ENCODE measurements at places on chromosomes 6 and 20.

DNA sequence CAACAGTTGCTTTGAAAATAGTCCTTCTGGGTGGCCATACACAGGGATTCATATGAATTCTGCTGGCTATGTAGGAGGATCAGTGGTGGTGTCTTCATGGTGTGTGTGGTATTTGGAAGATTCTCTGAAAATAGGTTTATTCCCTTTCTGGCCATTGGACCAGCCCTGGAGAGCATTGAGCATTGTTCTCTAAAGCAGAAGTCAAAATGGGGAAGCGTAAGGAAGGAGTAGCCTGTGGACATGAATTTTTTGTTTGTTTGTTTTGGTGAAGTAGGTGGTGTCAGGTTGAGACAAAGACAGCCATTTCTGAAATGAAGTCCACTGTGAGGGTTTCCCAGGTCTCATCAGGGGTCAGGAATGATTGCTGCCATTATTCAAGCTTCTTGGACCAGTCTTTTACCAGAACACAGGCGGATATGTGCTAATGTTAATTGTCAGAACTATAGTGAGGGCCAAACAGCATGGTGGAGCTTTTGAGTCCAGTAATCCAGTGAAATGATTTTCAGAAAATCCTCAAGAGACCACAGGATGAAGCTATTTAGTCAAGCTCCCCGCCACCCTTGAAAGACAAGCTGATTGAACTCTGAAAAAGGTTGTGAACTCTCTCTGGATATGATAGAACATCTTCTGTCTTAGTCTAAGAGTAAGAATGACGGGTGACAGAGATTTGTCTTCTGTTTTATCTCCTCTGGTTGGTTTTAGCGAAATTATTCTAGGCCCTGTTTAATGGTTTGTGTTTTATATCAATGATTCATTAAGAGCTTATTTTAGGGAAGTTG lies 60.0 kb downstream of the DNAH8 start:
- peak; percentile 39 for DNase-seq

DNA sequence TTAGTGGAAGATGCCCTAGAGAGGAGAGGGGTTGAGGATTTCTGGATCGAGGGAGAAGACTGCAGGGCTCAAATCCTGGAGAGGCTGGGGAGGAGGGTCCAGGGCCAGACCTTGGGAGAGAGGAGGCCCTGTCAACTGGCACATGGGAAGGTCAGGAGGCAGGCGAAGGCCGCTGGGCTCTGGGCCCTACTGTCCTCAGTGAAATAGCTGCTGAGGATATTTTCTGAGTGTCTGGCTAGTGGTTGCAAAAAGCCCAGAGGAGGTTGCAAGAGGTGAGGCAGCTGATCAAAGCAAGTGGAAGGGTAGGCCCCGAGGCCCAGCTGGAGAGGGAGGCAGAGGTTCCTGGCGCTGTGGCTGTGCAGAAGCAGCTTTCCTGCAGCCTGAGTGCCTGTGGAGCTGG lies 103.4 kb upstream of the MLN start:
- no peak for DNase-seq

DNA sequence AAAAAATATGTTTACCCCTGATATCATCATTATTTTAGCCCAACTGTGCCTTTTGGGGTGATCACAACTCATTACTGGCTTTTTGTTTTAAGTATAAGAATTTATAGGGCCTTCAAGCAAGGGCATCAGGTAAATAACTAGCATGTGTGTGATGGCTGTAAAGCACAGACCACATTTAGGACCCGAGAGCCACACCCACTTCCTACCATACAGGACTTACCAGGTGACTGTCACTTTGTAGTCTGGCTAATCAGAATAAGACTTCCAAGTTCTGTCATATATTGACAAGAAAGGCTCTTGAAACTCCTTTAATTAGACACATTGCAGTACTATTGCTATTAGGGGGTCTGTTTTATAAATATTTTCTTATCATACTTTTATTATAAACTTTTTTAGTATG lies 31.1 kb downstream of the TMEM242 start:
- DNase-seq: no peak

DNA sequence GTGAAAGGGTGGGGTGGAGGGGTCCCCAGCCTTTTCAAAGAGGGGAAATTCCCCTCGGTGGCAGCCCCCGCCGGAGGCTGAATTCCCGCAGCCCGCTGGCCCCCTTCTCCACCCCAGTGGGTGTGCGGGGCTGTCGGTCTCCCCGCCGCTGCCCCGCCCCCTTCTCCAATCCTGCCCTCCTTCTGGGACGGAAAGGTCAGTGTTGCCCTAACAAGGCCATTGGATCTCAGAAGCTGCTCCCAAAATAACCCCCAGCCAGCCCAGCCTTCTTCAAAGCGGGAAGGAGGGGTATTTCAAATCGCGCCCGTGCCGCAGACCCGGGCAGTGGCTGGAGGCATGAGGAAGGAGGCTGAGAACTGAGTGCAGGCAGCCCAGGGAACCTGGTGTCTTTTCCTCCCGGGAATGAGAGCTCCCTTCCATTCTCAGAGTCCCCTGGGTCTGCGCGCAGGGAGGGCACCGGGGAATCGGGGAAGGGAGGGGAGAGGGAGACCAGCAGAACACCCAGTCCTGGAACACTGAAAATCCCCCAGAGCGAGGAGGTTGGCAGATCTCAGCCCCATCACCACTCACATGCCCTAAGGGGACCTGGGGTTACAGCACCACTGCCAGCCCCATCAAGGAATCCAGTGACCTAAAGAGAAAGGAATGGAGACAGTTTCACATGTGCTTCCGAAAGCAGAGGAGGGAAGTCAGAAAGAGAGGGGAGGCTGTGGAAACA lies at the start of gene JPH2:
Gene JPH2 (minus strand): TSS at position 135 of the 718 bp plus-strand sequence. CDS start 483 bp downstream, outside the sequence.
- DNase-seq: no peak

- DNase-seq: no peak
Measured at GRCh38 chr6:39268171-39268570, 38.9 kb upstream of the KCNK5 start.

DNA sequence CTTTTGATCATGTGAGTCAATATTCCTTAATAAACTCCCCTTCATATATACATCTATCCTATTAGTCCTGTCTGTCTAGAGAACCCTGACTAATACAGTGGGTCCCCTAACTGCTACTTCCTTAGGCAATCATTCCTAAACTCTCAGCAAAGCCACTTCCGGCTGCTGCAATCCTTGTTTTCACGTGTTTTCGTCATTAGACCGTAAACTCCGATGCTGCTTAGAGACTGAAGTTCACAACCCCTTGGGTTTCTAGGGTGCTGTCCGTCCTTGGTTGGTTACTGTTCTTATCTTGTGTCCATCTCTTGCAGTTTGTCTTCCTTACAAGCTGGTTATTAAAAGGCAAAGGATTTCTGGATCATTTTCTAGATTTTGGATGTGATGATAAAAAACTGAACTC lies 106.4 kb downstream of the GMPR start:
- no peak for DNase-seq

DNA sequence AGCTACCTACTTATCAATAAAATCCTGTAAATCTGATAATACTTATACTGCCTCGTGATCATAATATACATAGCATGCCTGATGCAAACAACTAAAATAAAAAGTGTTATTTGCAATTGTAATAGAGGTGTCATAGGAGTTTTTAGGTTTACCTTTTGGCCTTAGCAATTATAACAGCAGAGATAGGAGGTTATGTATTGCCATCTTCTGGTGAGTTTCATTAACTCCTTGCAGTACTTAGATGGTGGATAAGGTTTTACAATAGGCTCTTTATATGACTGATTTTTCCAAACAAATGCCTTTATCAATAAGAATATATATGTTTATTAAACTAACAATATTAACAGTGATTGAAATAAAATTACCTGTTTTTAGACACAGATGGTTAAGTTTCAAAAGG lies 27.8 kb upstream of the MYCT1 start:
- DNase-seq: peak; percentile 1

- no peak for DNase-seq
Measured at GRCh38 chr6:149049230-149049629, 268.3 kb upstream of the TAB2 start.

- no peak for DNase-seq
Measured at GRCh38 chr6:136737871-136738691, 54.2 kb downstream of the MAP3K5 start.

GRCh38 chr20:57614490-57615444 lies 5.5 kb downstream of the ZBP1 start:
- no peak for DNase-seq

- no peak for DNase-seq
Measured at GRCh38 chr20:64137598-64138031, 26.6 kb upstream of the MYT1 start.

DNA sequence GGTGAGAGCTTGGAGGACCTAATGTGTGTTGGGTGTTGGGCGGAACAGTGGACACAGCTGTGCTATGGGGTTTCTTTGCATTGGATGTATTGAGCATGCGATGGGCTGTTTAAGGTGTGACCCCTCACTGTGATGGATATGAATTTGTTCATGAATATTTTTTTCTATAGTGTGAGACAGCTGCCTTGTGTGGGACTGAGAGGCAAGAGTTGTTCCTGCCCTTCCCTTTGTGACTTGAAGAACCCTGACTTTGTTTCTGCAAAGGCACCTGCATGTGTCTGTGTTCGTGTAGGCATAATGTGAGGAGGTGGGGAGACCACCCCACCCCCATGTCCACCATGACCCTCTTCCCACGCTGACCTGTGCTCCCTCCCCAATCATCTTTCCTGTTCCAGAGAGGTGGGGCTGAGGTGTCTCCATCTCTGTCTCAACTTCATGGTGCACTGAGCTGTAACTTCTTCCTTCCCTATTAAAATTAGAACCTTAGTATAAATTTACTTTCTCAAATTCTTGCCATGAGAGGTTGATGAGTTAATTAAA lies 3.0 kb downstream of the HLA-A start:
- no peak for DNase-seq

- DNase-seq: no peak
Measured at GRCh38 chr20:25194333-25194972, 1.1 kb upstream of the ENTPD6 start.

- peak; percentile 20 for DNase-seq
Measured at GRCh38 chr20:40922865-40923264, 105.8 kb upstream of the TOP1 start.

GRCh38 chr6:144307880-144308279 lies 22.7 kb downstream of the UTRN start:
- DNase-seq: no peak

- no peak for DNase-seq
Measured at GRCh38 chr6:138341176-138341575, 36.5 kb upstream of the SMIM28 start.

DNA sequence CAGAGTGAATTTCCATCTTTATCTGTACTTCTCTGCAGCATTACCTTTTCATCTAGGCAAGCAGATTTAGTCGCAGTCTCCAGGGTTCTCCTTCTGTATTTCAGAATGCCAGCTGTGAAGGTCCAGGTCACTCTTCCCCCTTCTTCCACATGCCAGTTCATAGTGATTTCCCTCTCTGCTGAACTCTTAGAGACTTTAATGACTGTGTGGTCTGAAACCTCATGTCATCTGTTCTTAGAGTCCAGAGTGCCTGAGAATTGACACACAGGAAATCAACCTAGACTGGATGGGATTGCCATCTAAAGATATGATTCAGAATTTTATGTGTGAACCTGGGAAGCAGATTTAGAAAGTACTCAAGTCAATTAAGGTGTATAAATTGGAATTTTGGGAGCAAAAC lies 248.1 kb downstream of the TPBG start:
- no peak for DNase-seq

DNA sequence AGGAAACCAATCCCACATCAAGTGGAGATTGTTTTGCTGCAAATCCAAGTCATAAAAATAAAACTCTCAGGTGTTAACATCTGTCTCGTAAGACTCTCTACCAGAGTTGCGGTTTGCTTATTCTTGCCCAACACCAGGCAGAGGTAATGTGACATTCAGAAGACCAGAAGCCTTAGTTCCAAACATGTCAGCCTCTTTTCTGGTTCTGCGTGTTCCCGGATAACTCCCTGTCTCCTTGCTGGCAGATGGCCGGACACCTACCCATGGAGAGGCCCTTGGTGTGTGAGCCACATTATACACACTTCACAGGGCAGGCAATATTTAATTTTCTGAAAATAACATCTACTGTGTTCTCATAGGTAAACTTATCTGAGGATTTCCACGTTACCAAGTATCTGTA lies 73.4 kb downstream of the GMPR start:
- DNase-seq: no peak

GRCh38 chr20:34887023-34887422 lies 10.6 kb downstream of the ACSS2 start:
- no peak for DNase-seq

- DNase-seq: peak; percentile 68
Measured at GRCh38 chr6:35552285-35552917, 39.7 kb upstream of the TULP1 start.

DNA sequence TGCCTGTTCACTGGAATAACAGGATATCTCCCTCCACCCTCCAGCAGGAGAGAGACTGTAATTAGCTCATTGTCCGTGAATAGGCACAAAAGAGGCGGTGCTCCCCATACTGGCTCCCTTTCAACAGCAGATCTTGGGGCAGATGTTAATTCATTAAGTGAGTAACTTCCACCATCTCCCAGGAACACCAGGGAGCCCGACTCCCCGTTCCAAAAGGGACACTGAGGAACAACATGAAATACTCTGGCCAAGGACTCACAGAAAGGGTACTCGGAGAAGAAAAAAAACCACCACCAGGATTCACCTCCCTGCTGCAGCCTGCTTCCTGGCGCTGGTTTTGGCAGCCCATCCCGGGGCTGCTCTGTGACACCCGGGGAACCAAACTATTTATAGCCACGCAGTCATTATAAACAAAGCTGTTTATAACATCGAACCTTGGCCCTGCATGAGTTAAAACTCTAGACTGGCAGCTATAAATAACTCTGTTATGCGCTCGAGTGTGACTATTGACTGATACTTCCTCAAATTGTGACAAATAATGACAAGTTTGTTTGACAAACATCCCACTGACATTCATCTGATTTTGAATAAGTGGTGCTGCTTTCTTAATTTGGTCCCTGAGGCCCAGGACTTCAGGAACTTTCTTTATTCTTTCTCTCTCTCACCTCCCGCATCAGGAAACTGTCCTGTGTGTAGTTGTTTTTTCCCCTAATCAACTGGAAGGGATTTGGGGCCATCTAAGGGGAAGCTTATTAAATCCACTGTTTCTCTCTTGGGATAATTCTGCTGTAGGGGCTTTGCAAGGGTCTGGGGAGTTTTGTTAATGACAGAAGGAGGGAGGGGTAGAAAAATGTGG lies 521.6 kb downstream of the CD83 start:
- DNase-seq: no peak

- DNase-seq: no peak
Measured at GRCh38 chr6:112575309-112575834, 228.2 kb downstream of the RFPL4B start.

GRCh38 chr6:149147938-149148718 lies 169.4 kb upstream of the TAB2 start:
- DNase-seq: peak; percentile 91

- DNase-seq: peak; percentile 8
Measured at GRCh38 chr20:32621071-32621890, 36.1 kb upstream of the NOL4L start.

Data from activated CD4-positive, alpha-beta T cell treated with anti-CD3 and anti-CD28 coated beads, Interleukin-2, amount 50 U/mL, for 16 hours (primary cell).